CD8-positive, alpha-beta memory T cell (primary cell): ENCODE measurements at places on chromosomes 7 and 10.

GRCh38 chr7:26724795-26725194 is 139.6 kb downstream of the SKAP2 start:
- no peak for DNase-seq

DNA sequence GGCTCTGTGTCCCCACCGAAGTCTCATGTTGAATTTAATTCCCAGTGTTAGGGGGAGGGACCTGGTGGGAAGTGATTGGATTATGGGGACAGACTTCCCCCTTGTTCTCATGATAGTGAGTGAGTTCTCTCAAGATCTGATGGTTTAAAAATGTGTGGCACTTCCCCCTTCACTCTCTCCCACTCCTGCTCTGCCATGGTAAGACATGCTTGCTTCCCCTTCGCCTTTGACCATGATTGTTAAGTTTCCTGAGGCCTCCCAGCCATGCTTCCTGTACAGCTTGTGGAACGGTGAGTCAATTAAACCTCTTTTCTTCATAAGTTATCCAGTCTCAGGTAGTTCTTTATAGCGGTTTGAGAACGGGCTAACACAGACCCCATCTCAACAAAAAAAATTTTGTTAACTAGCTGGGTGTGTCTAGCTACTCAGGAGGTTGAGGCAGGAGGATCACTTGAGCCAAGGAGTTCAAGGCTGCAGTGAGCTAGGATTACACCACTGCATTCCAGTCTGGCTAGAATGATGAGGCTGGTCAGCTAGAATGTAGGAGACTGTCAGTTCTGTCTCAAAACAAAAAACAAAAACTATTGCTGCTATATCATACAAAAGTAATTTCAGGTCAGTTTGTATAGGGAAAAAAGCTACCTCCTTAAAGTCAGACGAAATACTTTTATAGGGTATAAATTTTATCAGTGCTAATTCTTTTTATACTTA is 57.7 kb downstream of the ATAD1 start:
- no peak for DNase-seq

- DNase-seq = no peak
Measured at GRCh38 chr7:34807548-34808340, 149.7 kb downstream of the NPSR1 start.

GRCh38 chr10:17225808-17226207 is 2.2 kb upstream of the VIM start:
- no peak for DNase-seq

GRCh38 chr10:22010973-22011408 is 7.5 kb upstream of the DNAJC1 start:
- peak; percentile 26 for DNase-seq

DNA sequence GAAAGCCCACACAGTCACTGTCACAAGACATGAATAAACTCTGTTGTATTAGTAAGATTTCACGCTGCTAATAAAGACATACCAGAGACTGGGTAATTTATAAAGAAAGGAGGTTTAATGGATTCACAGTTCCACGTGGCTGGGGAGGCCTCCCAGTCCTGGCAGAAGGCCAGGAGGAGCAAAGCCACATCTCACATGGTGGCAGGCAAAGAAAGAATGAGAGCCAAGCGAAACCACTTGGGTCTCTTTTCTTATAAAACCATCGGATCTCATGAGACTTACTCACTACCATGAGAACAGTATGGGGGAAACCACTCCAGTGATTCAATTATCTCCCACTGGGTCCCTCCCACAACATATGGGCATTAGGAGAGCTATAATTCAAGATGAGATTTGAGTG is 110.2 kb downstream of the ST8SIA6 start:
- no peak for DNase-seq

DNA sequence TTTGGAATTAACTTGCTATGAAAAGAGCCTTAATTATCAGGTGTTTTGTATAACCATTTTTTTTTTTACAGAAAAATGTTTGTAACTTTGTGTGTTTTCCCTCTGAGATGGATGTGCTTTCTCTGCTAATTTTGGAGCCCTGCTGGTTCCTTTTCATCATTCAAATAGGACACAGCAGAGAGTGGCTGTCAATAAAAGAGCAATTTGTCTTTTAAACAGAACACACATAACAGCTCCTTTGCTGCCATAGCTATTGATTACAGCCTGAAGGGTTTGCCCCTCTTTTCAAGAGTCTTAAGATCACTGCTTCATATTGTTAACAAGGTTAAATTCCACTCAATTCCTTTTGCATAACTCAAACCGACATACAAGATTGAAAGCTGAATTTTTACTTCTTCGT is 187.2 kb upstream of the MBL2 start:
- no peak for DNase-seq

DNA sequence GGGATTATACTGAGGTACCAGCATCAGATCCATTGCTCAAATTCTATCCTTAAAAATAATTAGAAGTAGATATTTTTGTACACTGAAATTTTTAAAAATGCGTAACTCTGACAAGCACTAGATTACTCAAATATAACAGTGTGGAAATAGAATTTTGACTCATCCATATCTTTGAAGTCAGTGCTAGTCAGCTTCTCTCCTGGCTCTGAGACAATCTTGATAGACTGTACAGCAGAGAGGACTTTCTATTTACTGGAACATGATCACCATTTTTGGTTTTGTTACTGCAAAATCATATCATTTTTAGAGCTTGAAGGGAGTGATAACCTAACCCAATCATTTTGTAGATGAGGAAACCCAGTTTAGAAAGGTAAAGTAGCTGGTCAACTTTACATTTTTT is 195.0 kb downstream of the MTERF1 start:
- DNase-seq = no peak

GRCh38 chr7:115827305-115828045 is 203.1 kb downstream of the TFEC start:
- no peak for DNase-seq

- no peak for DNase-seq
Measured at GRCh38 chr10:77164616-77165311, 472.8 kb downstream of the KCNMA1 start.

DNA sequence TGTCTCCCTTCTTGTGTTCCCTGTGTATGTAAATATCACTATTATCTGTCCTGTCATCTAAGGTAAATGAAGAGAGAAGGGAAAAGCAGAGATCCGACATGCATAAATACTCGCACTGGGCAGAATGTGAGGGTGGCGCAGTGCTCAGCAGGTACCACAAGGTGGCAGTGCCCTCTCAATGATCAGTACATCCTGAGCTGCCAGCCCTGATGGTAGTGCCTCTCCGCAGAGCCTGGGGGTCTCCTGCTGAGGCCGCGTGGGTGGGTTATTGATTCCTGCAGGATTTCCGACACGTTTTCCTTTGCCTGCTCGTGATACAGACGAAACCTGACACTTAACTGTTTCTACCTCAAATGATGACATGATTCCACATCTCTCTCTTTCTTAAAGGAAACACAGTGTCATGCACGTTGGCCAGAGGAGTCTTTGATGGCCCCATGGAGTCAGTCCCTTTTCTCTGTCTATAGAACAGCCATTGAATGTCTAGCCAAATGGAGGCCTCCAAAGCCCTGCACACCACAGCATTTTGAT is 19.8 kb downstream of the RGR start:
- peak; percentile 48 for DNase-seq

- no peak for DNase-seq
Measured at GRCh38 chr7:18565337-18565736, 69.8 kb downstream of the HDAC9 start.

DNA sequence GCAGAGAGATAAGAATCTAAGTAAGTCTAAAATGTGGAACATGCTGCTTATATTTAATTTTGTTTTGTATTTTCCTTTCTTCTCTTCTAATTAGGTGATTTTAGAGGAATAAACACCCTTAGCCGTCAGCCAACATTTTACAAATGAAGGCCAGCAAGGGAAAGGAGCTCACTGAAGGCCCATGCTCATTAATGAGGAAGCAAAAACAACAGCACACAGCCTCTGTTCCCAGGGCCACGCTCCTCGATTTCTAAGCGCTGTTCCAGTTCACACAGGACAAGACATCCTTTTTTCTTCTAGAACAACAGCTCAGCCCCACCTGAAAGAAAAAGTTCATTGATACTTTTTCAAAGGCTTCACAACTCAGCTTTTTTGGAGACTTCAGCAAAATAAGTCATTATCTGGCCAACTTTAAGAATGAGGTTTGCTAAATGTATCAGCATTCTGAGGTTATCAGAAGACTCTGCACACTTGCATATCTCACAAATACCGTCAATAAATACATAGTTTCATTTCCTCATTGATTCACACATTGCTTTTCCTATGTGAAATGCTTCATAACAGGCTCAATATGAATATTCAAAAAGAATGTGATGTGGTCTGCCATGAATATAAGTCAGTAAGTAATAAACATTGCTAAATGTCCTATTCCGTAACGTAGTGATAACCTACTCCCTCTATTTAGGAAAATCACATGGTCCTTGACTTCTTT is 34.8 kb upstream of the SFMBT2 start:
- DNase-seq = no peak

- DNase-seq = no peak
Measured at GRCh38 chr10:14681305-14681704, 93.4 kb downstream of the FAM107B start.

GRCh38 chr7:122199171-122199570 is 55.1 kb upstream of the AASS start:
- DNase-seq = no peak

GRCh38 chr7:48170506-48170905 is 752 bp upstream of the ABCA13 start:
- no peak for DNase-seq

GRCh38 chr7:41217306-41217705 is 485.6 kb downstream of the INHBA start:
- no peak for DNase-seq

DNA sequence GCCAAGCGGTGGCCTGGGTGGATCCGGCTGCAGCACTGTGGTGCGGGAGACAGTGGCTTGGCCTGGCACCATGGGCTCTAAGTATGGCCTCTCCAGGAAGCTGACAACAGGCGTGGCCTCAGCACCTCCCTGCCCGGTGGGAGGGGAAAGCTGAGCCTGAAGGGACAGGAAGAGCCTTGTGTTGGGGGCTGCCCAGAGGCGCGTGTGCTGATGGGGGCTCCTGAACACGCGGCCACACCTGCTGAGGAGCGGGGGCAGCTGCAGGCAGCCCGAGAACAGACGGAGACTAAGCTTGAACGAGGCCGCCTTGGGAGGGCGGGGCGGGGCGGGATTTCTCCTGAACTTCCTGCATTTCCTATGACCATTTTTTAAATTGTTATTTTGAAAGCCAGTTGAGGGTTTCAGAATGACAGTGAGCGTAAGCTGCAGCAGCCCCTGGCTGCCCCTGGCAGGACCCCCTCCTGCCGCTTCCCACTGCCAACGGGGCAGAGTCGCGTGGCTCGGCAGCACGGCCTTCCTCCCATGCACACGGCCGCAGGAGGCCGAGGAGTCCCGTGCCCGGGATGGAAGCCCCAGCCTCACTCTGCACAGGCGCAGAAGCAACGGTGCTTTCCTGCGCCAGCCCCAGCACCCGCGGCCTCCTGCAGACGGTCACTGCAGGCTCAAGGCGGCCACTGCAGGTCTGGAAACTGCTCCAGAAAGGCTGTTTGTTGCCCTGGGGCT is 43.2 kb downstream of the DPYSL4 start:
- no peak for DNase-seq

GRCh38 chr10:129871966-129872365 is 92.1 kb downstream of the EBF3 start:
- DNase-seq = no peak

- no peak for DNase-seq
Measured at GRCh38 chr7:100567031-100567730, 6.5 kb downstream of the SAP25 start.

GRCh38 chr10:75229971-75230370 is 5.8 kb downstream of the COMTD1 start:
- DNase-seq = no peak

DNA sequence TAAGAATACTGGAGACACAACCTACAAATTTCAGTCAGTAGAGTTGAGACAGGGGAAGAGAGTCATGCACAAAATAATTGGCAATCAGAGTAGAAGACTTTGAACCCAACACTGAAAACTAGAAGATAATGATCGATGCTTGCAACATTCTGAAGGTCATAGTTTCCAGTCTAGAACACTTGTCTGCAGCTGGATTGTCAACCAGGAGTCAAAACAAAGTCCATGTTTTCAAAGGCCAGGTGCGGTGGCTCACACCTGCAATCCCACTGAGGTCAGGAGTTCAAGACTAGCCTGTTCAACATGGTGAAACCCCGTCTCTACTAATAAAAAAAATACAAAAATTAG is 26.8 kb upstream of the SMURF1 start:
- DNase-seq = no peak

DNA sequence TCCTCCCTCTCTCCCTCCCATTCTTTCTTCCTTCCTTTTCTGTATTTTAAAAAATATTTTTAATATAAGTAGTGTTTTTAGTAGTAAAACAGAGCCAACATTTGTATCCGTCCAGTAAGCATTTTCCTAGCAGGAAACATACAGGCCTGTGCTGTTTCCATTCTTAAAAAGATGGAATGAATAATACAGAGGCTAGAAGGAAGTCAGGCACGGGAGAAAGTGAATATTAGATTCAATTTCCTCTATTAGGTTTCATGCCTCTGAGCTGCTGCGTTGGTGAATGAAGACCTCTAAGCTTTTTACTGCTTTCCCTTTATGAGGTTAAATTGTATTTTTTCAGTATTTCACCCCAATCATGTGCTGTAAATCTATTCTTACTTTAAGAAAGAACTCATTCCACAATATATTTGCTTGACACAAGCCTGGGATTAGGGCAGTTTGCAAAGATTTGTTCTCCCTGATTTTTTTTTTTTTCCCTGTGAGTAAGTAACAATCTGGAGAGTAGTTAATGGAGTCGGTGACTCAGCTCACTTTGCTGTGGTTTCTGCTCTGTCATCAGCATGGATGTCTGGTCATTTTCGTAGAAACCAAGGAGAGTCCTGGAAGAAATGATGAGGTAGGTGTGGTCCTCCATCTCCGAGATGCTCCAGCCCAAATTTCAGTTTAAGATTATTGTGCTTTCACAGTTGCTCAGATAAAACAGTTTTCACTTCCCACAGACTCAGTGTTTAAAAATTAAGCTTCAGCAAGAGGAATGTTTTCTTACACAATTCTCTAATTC is 76.1 kb upstream of the PITRM1 start:
- DNase-seq = no peak

- no peak for DNase-seq
Measured at GRCh38 chr10:61542596-61542995, 89.4 kb upstream of the TMEM26 start.

DNA sequence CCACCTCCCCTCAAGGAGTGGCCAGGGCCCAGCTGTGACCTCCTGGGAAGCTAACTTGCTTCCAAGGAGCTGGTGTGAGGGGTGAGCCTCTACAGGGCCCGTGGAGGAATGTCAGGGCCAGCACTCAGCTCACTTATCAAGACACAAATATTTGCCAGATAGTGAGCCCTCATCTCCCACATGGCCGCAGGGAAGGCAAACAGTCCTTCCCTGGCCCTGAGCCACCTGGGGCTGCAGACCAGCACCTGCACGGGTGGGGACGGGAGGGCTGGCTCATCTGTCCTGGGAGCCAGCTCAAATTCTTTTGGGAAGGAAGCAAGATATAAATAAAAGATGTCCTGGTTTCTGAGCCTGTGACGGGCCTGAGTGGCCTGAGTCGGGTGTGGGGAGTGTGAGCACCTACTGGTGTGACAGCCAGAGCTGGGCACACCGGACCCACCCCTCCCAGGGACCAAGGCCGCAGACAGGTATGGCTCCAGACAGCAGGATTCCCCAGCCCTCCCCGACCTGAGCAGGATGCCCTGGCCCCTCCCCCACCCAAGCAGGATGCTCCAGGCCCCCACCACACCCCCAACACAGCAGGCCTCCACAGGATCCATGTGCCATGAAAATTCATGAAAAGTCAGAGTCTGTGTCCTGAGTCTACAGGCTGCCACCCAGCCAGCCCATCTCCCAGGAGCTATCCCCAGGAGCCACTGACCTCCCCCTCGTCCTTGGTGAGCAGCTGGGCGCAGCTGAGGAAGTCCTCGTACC is 148.0 kb downstream of the MAPK8 start:
- no peak for DNase-seq
